ENCODE measurements at places on chromosomes 3 and 15. TPM values are rescaled to one million over a fixed set of nuclear protein-coding genes. Genes with fewer than 3 reads are reported as not detected.

- no peak for DNase-seq
These were observed 225.6 kb upstream of the ROPN1 start for GRCh38 chr3:124217542-124217941.

DNA sequence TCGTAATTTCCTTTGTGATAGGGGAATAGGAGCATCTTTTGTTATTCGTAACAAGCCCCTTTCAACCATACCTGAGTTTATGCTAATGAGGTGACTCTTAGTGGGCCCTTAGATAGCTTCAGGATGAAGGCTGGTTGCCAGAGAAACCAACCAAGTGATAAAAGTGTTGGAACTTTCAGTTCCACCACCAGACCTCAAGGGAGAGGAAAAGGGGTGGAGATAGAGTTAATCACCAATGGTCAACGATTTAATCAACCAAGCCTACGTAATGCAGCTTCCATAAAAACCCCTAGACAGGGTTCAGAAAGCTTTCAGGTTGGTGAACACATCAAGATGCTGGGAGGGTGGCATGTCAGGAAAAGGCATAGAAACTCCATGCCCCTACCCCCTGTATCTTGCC, 33.0 kb downstream of the HERC1 start:
- DNase-seq = no peak

- no peak for DNase-seq
These were observed 384.2 kb downstream of the CGGBP1 start for GRCh38 chr3:87674397-87675161.

- DNase-seq = no peak
These were observed 77.1 kb downstream of the CORO2B start for GRCh38 chr15:68655686-68656437.

- DNase-seq = no peak
These were observed 68.0 kb upstream of the XCR1 start for GRCh38 chr3:46095307-46095706.

DNA sequence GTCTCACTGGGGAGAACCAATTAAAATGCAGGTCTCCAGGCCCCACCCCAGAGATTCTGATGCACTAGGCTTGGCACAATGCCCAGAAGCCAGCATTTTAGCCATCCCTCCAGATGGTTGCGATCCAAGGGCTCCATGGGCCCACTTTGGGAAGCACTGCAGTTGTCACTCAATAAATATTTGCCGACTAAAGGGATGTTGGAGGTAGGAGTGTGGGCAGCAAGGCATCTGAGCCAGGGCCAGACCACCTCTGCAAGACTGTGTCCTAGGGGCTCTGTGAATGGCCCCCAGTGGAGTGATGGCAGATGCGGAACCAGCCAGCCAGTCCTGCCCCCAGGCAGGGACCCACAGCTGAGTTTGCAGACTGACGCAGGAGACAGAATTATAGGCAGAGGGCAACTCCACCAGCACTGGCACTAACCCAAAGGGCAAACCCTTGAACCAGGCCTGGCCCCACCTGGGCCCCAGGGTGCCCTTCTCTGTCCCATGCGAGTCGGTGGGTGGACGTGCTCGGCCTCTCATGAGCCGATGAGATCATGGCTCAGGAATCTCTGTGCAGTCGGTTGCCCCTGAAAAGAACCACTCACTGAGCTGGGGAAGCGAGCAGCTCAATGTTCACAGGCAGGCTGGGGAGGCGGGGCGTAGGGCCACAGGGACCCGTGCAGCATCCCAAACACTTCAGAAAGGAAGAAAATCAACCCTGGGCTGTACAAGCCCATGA, 49.7 kb downstream of the SEMA5B start:
- DNase-seq = no peak

DNA sequence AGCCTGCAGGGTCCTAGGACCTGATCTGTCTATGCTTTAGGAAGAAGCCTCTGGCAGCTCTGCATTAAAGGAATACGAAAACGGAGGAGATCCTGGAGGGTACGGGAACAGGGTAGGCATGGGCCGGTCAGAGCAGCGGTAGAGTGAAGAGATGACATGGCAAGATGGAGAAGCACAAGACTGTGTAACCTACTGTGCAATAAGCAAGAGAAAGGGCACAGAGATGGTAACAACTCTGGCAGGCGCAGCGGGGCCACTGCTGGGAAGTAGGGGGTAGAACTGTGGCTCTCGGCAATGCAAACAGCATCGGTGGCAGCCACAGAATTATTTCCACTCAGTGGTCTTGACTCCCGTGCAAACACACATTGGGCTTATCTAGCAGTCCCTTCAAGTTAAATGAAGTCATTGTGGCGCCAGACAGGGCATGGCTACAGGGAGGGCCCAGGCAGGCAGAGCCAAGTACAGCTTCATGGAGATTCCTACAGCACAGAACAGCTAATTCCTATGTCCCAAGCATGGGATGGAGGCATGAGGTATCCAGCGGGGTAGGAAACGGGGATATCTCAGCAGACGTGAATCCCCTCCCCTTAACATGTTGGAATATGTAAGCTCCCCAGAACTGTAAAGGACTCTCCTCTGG, 28.8 kb downstream of the WHAMM start:
- no peak for DNase-seq

DNA sequence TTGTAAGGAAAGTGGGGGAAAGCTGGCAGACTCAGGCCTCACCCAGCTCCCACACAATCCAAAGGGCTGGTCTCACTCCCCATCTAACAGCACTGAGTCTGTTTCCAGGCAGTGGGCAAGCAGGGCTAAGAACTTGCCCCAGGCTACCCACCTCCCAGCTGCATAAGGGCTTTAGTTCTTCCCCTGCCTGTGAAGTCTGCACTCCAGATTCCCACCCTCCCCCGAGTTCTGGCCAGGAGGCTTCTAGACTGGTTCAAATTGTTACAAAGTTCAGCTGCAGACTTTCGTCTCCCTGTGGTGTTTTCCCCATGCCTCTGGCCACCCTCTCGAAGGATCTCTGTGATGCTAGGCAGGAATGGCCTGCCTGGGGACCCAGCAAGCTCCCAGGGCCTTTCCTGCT, 11.2 kb downstream of the EHHADH start:
- no peak for DNase-seq

FHIT gene
- total RNA-seq = 191 TPM

GOLGA8T gene
- not detected for total RNA-seq

XCR1 gene
- 0.05 TPM for total RNA-seq

ERICH6 gene
- total RNA-seq = 0.24 TPM

IQCB1 gene
- 35.6 TPM for total RNA-seq

TF gene
- 0.28 TPM for total RNA-seq

NLGN1 gene
- not detected for total RNA-seq

SHC4 gene
- total RNA-seq = 1.2 TPM

TM6SF1 gene
- total RNA-seq = 1.3 TPM

DNAJA4 gene
- 38.1 TPM for total RNA-seq

TFDP2 gene
- total RNA-seq = 24.6 TPM
